ENCODE measurements at places on chromosomes 11 and 22.
A peak's percentile ranks its signal among the peaks of the same experiment; 100 is the strongest.

- DNase-seq: no peak
These were observed 23.7 kb downstream of the HTR3A start for GRCh38 chr11:113998574-113998973.

DNA sequence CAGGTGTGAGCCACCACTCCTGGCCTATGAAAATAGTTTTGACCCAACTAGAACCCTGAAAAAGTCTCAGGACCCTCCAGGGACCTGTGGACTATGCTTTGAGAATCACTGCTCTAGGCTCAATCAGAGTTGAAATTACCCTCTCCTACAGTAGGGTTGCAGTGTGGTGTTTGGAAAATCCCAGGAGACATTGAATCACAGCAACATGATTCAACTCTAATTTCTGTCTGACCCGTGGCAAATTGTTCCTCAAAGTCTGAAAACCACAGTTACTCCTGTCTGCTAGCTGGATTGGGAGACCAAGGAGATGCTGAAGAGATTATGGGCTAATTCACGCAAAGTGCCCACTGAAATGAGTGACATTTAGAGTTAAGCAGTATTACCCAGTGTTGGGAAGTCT lies 5.4 kb upstream of the MTMR3 start:
- DNase-seq: no peak

DNA sequence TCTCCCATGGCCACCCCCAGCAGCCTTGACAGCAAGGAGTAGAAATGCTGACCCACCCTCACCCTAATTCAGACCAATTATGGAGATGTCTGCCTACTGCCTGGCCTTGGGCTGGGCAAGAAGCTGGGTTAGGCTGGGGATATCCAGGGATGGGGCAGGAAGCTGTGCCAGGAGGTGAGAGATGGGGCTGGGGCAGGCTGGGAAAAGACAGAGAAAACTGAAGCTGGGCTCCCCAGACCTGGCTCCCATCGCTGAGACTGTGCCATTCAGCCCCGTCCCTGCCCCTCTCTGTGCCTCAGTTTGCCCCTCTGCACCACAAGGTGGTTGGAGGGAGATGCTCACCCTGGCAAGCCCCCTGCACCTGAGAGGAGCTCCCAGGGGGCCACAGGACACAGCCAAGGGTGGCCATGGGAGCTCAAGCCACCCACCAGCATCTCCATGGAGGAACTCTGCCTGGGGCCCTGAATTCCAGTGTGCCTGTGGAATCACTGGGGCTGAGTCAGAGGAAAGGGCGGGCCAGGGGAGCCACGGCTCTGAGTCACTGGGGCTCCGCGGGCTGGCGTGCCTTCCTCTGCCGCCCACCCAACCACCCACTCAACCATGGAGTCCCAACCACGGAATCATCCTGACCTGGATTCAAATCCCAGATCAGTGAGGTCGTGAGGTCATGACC lies 6.0 kb upstream of the CARD10 start:
- no peak for DNase-seq

GRCh38 chr11:69859275-69859934 lies 40.2 kb upstream of the FGF3 start:
- DNase-seq: no peak

GRCh38 chr11:126109941-126110731 lies 47.5 kb upstream of the CDON start:
- no peak for DNase-seq

DNA sequence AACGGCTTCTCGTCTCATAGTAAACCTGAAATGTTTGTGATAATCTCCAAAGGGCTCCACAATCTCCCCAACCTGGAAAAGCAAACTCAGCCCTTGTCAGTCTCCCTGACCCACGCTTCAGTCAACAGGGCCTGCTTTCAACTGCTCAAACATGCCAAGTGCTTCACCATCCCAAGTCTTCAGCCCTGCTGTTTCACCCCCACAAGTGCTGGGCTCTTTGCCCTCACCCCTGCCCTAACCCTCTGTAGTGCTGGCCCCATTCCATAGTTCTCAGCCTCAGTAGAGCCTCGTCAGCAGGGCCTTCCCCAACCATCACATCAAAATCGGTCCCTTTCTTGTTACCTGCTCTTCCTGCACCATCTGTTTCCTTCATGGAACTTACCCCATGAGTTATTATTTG lies 43.4 kb upstream of the NFRKB start:
- DNase-seq: no peak

DNA sequence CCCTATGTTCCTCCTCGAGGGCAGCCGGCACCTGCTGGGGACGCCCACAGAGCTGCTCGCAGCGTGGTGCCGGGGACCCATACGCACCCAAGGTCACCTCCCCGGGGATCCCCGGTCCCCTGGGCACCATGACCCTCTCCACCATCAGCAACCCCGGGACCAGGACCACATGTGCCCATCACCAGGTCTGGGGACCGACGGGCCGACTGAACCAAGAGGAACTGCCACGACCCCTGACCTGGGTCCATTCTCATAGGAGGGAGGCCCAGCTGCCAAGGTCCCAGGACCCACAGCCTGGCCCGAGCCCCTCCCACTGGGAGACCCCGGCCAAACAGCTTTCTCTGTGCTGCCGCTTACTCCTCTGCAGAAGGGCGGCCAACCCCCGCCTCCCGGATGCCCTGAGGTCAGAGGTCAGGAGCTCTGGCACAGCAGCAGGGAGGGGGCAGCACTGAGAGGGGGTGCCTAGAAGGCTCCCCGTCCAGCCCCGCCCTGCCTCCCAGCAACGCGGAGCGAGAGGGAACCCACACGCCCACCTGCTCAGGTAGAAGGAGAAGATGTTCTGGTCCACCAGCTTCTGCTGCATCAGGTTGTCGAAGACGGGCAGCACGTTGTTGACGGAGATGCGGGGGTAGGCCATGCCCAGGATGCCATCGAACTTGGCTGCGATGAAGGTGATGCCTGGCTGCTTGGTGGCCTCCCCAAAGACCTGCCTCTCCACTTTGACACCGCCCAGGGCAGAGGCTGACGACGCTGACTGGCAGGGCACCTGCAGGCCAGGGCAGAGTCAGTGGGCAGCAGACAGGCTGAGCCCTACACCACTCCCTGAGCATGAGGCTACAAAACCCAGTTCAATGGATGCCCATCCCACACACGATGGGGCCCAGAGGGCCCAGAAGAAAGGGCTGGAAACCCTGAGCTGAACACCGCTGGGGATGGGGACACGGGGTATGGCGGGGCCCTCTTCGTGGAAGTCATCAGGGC lies 6.6 kb downstream of the CTSD start:
- DNase-seq: no peak

DNA sequence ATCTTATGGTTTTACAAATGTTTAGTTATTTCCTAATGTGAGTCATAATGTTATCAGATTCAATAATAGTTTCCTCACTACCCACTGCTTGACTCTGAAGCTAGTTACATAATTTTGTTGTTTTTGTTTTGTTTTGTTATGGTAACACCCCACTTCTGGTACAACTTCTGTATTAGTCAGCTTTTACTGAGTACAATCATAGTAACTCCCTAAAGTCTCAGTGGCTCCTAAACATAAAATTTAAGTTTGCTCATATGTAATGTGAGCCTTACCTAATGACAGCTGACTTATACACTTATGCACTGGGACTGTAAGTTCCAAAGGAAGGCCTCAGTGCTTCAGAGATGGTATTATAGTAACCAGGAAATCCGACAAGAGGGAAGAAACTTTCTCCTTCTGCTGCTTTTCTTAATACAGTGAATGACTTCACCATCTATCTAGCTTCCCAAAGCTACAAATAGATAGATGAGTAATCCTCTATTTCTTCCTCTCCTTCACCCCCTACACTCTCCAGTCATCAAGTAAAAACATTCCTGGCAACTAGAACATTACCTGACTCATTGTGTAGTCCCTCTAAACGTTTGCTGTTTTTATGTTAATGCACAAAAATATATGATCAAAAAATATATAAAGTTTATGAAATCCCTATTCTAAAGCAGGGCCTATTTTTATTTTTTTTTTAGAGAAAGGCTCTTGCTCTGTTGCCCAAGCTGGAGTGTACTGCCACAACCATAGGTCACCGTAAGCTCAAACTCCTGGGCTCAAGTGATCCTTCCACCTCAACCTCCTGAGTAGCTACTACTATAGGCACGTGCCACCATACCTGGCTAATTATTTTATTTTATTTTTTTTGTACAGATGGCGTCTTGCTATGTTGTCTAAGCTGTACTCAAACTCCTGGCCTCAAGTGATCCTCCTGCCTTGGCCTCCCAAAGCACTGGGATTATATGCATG lies 563.0 kb downstream of the SOX6 start:
- DNase-seq: no peak

DNA sequence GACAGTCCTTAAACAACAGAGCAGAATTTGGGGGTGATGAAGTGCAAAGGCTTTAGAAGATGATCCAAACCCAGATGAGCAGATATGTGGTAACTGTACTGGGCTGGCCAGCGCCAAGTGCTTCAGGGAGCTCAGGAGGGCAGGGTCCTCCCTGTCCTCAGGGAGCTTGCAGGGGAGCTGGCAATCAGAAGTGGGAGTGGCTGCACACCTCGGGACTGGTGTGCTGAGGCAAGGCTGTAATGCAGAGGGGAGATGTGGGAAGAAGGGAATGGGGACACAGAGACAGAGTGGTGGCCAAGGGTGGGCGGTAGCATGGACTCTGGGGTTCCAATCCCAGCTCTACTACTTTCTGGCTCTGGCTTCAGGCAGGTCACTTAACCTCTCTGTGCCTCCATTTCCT lies 235.6 kb upstream of the NCAM1 start:
- DNase-seq: no peak

GRCh38 chr22:29203488-29204454 lies 1.9 kb upstream of the EMID1 start:
- DNase-seq: no peak

DNA sequence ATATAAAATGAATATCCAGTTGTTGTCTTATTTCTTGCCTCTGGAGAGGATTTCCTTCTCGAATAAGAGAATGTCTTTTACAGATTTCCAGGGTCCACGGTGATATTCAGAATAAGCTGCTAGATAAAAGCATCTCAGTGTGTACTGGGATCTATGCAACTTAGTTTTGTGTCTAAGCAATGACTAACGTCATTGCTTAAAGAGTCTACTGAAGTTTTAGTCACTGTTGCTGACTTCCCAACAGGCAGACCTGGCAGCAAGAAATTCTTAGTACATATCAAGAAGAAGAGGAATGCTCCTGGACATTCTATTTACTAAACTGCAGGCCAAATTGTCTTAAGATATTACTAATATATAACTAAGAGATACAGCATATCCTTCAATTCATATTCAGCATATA lies 70.3 kb downstream of the SOX6 start:
- DNase-seq: no peak

- DNase-seq: no peak
These were observed 35.7 kb upstream of the LRRC10B start for GRCh38 chr11:61472868-61473267.

- no peak for DNase-seq
These were observed 13.7 kb downstream of the NAGA start for GRCh38 chr22:42056757-42057511.

- DNase-seq: no peak
These were observed 24.6 kb upstream of the ACER3 start for GRCh38 chr11:76835928-76836612.

- no peak for DNase-seq
These were observed 59.1 kb upstream of the PRDM11 start for GRCh38 chr11:45087086-45087899.

DNA sequence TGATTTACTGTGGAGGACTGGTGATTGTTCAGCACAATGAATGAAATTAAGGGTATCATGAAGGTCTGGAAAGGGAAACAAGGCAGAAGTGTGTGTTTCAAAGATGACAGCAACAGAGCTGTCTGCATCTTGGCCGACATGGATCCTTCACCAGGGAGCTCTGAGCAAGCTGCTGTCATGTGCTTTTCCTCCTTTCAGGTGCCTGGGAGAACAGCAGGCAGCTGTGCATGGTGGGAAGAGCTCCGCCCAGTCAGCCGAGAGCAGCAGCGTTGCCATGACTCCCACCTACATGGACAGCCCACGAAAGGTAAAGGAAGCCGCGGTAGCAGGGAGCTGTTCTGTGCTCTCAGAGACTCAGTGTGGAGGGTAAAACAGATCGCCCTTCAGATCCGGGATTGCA lies 87.1 kb upstream of the YWHAH start:
- no peak for DNase-seq

DNA sequence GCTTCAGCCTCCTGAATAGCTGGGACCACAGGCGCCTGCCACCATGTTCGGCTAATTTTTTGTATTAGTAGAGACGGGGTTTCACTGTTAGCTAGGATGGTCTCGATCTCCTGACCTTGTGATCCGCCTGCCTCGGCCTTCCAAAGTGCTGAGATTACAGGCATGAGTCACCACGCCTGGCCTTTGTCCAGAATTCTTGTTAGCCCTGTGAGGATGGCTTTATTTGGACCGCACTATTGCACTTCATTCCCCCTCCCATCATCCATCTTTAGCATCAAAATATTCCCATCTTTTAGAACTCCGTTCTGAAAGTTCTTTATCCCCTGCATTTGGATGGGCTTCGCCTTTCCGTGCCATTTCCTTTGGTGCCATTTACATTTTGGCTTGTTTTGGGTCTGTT lies 2.6 kb downstream of the SAMM50 start:
- DNase-seq: no peak

DNA sequence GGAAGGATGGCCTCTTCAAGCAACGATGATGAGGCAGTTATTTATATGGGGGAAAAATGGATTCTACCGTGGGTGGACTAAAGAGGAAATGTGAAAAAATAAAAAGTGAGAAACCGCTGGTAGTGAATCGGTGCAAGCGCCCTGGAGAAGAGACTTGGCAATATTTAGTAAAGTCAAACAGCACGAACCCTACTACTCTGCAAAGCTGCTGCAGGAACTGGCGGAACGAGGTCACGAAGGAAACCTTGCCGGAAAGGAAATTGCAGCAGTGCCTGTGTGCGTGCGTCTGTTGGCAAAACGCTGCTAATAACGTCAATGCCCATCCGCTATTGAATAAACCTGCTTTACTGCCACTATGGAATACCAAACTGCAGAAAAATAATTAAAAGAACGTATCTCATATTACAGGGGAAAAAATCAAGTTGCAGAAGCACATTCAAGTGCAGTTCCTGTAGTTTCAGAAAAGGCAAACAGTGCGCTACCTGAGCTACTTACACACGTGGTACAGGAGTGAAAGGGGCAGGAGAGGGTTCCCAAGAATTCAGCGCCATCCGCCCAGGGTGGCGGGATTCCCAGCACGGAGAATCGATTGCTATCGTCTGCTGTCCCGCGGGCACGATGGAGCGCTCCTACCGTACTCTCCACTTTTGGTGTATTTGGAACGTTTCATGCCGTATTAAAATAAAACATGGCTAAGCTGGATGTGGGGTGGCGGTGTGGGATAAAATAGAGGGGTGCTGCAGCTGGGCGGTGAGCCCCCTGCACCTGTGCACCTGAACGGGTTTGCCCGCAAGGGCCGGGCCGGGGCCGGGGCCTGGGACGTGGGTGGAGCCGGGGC lies 585 bp upstream of the NADSYN1 start:
- DNase-seq: peak; percentile 75

Measured in CD8-positive, alpha-beta T cell (primary cell).